ENCODE measurements at places on chromosomes 5 and 9.

DNA sequence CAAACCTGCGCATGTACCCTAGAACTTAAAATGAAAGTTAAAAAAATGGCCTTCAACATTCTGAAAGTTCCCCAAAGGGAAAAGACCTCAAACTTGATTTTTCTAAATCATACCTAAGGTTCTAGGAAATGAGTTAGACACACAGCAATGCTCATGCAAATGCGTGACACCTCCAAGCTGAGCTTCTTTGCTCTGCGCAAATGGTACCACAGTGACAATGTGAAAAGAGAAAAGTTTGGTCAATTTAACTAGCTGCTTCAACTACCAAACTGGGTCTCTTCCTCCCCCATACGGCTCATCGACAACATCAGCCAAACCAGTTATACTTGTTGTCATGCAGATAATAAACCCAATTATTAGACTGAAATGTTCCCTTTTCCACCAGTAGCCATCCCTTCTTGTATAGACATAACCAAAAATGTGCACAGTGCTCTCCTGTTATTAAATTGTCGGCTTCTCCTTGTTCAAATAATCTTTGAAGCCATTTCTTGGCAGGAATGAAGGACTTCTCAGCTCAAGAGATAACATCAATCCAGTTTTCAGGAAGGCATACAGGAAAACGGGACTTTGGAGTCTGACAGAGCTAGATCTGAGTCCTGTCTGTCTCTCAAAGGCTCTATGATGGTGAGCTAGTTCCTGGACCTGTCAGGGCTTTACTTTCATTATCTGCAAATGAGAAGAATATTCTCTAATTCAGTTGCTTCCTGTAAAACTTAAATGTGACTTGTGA is 185.6 kb upstream of the NR3C1 start:
- DNase-seq = no peak

DNA sequence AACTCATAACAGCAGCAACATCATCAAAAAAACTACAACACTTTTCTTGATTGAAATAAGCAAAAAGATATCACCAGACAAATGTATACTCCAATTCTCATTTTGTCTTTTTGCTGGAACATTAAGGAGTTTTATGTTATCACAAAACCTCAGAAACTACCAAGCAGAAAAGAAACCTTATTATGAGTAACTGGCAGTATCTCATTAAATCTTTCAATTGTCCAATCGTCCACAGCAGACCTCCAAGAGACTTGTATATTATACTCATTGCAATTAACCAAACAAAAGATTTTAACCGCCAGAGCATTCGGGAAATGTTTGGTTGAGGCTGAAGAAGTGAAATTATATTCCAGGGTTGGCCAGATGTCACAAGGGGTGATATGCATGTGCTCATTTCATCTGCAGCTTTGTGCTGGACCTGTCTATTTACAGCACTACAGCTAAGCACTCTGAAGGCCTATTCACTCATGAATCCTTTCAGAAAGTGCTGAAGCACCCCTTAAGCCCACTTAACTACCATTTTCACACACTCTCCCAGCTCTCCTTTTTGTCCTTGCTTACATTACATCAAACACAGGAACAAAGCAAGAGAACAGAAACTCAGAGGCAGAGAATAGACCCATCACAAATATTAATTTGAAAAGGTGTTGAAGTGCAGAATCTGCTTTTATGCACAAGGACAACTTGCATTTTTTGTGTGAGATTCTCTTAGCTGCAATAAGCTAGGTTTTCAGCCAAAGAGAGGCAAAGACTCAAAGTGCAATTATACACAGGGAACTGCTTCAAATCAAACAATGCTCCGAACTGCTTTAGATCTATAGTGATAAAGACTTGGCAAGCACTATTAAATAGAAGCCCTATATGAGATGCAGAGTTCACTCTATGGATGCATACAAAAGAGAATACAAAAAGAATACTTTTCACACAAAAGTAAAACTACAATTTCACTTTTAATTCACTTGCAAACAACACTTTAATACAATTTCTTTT is 150.4 kb upstream of the POU5F2 start:
- DNase-seq = no peak

DNA sequence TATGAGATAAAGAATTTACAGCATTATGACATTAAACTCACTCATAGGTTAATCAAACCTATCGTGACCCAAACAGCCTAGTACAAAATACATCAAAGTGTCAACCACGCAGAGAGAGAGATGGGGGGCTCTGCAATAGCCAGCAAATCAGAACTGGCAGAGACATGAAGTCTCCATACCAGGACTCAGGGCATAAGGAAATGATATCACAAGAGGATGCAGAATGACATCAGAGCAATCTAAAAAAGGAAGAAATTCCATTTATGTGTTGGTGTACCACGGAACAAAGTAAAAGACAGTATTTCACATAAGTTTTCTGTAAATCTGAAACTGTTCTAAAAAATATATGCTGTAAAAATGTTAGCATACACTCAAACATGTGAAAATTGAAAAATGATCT is 24.6 kb downstream of the BICD2 start:
- no peak for DNase-seq

DNA sequence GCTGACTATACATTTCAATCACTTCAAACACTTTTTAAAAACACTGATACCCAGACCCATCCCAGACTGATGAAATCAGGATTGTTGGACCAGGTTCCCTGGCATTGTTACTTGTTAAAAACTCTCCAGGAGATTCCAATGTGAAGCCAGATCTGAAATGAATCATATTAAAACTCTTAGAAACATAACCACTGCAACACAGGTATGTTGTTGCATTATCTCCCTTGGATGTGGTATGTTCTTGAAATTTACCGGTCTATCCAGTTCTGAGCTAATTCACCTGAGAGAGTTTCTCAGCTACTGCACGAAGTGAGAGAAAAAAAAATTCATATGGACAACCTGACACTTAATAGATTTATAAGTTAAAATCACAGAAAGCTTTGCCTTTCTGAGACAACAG is 21.8 kb downstream of the MEF2C start:
- DNase-seq = no peak

DNA sequence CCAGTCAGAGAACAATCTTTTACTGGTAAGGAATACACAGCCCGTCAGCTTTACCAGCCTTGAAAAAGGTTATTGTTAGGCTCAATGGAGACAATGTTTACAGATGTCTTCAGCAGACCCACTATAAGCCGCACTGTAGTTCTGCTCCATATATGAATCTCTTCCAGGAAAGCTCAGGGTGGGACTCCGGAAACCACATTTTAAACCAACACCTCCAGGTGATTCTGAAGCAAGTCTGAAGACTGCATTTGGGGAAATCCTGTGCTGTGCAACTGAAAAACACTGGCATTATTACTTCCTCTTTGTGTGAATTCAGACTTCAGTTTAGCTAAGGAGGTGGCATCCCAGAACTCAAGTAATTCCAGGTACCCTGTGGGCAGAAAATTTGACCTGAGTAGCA is 3.5 kb downstream of the GZMK start:
- DNase-seq = no peak

- no peak for DNase-seq
Measured at GRCh38 chr5:1660001-1660400, 136.2 kb upstream of the LPCAT1 start.

GRCh38 chr9:14797435-14797834 is 74.9 kb upstream of the CER1 start:
- DNase-seq = no peak

GRCh38 chr5:97750576-97750975 is 567.5 kb upstream of the RIOK2 start:
- no peak for DNase-seq

DNA sequence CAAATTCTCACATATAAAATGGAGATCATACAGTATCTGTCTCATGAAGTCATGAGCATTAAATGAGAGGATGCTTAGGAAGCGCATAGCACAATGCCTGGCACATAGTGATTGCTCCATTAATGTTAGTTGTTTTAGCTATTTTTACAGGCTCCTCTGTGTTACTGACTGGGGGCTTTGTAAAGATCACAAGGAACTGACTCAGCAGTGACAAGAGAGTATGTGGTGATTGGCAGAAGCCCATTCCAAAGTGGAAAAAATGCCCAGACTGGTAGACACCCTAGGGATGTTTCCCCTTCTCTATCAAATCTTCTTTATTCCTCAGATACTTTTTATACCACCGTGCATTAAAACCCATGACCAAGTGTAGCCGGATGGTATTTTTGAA is 33.5 kb downstream of the ABLIM3 start:
- no peak for DNase-seq

- no peak for DNase-seq
Measured at GRCh38 chr5:126385524-126386502, 37.4 kb upstream of the GRAMD2B start.

- DNase-seq = no peak
Measured at GRCh38 chr5:69160651-69161050, 6.3 kb upstream of the CCNB1 start.

- no peak for DNase-seq
Measured at GRCh38 chr5:149235841-149236240, 35.8 kb upstream of the AFAP1L1 start.

DNA sequence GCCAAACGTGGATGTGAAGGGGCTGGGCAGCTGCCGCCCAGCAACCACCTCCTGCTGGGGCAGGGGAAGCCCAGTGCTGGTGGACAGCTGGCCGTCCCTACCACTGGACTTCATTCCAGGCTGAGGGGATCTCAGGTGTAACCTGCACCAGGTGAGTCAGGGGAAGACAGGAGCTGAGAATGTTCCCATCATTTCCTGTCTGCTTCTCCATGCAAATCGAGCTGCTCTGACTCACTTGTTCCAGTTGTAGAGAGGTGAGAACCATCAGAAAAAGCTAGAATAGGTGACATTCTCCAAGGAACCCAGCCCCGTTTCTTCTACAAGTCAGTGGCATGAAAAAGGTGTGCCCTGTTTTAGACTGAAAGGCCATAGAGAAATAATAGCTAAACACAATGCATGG is 21.8 kb upstream of the BARX1 start:
- DNase-seq = no peak

GRCh38 chr5:75568202-75568601 is 43.1 kb upstream of the ANKDD1B start:
- DNase-seq = no peak

DNA sequence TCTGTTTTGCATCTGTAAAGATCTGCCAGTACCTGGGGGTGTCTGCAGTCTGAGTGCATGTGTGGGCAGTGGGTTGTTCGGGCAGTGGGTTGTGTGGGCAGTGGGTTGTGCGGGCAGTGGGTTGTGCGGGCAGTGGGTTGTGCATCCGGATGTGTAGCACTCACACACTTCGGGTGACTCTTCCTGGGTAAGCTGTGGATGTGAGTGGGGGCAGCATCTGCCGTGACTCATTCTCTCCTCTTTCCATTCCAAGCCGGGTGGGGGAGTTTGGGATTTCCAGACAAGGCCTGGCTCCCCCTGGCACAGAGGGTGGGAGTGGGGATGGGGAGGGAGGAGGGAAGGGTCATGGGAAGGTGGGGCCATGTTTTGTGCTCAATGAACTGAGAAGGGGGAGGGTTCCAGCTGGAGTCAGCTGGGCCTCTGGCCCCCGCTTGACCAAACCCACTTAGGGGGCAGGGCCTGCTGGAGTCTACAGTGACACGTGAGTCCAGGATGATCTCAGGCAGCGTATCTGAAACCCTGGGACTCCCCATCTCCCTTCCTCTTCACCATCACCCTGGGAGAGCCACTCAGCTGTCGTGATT is 8.3 kb downstream of the CRB2 start:
- no peak for DNase-seq

DNA sequence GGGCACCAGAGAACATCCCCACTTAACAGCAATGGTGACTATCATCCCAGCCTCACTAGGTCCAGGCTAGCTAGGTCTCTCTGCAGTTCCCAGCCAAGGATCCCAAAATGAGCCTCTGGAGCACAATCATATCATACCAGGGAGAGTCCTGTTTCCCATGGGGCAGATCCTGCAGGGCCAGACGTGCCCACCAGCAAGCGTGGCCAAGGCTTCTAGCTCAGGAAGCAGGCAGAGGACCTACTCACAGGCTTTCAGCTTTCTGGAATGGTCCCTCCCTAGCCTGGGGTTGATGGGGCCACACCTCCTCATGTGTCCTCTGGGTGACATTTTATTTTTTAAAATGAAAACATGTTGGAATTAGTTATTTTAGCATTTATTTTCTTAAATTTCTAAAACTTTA is 45.7 kb upstream of the PITX1 start:
- DNase-seq = no peak

DNA sequence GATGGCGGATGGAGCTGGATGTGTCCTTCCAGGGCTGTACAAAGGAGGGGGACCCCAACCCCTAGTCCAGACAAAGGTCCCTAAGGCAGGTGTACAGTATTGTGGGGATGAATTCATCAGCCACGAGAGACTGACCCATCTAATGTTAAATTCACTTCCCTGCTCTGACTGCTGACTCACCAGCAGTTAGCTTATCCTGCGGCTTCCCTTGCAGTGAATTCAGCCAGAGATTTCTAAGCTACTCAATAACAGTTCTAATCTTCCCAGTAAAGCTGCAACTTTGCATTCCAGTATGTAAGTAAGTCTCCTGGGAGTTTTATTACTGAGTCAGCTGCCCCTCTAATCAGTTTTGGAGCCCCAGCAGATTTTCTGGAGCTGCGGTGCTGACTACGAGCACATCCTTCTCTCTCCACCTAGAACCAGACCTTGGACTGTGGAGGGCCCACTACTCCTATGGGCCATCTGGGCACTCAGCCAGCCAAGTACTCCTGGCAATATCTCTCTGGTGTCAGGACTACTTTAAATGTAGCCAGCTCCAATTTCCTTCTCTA is 16.1 kb downstream of the B4GALT1 start:
- DNase-seq = no peak

DNA sequence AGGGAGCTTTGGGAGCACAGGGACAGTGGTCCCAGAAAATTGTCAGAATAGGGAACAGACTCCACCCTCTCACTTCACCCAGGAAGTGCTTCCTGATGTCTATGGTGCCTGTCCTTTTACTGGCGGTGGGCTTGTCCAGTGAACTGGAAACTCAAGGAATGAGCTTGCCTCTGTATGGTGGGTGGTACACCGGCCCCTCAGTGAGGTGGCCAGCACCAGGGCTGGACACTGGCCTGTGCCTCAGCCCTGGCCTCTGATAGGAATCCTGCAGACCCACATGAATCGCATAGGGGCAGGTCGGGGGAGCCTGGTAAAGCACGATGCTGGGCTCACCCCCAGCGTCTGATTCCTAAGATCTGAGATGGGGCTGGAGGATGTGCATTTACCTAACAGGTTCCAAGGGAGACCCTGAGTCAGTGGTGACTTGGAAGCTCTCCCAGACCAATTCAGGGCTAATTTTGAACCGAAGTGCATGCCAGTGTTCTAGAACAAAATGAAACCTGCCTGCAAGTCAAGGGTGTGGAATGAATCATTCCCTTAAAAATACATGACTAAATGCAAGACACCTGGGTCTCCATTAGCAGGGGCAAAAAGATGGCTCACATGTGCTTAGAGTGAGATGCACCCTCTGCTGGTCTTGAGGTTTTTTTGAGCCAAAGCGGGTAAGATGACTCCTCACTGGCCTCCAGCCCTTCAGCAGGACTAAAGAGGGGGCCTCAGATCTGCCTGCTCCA is 178.3 kb downstream of the HSPA4 start:
- no peak for DNase-seq

GRCh38 chr5:149796030-149796429 is 65.9 kb downstream of the PPARGC1B start:
- no peak for DNase-seq

All from T-helper 17 cell (primary cell).